Activated T-helper 1 cell treated with anti-CD3 and anti-CD28 coated beads, Interleukin-2, amount 50 U/mL, for 16 hours (primary cell): ENCODE measurements at places on chromosomes 7 and 10.

DNA sequence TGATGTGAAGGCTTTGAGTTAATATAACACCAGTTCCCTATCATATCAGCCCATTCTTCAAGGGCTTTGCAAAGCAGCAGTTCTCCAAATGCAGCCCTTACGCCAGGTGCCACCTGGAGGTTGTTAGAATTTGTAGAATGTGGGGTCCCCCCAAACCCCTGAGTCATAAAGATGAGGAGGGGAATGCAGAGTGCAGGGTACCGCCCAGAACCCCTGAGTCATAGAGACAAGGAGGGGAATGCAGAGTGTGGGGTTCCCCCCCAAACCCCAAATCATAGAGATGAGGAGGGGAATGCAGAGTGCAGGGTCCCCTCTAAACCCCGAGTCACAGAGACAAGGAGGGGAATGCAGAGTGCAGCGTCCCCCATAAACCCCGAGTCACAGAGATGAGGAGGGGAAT lies 605.8 kb downstream of the PTPRN2 start:
- no peak for DNase-seq

- DNase-seq = no peak
Measured at GRCh38 chr10:127374901-127375300, 174.2 kb upstream of the NPS start.

GRCh38 chr7:47452715-47453092 lies 129.2 kb downstream of the TNS3 start:
- DNase-seq = no peak

GRCh38 chr7:45028920-45029344 lies 28.9 kb downstream of the CCM2 start:
- no peak for DNase-seq

DNA sequence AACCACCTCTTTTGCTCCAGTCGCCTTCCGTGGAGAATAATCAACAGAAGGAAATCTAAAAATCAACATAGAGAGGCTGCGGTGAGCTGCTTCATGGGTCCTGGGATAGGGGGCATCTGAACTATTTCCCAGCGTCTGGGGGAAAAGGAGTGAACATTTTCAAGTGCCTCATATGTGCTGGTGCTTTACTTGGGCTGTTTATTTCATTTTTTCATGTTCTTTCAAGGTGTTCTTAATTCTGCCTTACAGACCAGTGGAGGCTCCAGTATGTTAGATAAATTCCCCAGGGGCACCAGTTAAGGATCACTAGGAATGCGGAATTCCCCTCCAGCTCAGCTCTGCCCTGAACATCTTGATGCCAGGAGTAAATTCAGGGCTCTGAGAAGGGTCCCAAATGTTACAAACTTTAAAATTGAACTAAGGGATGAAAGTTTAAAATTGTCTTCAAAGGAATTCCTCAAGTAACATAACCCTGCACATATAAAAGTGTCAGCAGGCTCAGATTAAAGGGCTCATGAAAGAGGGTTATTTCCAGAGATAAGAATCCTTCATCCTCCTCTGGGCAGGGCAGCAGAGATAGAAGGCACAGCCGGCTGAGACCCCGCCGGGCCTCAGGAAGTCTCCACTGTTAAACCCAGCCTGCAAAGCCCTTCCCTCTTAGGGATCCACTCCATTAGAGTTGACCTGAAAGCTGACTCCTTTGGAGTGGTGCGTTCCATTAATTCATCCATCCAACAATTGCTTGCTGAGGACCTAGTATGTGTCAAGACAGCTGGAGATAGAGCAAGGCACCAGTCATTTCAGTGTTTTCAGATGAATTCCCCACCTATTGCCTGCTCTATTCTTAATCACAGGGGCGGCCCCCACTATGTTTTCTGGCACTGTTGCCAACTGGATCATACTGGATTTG lies 345.8 kb downstream of the KCNMA1 start:
- no peak for DNase-seq

DNA sequence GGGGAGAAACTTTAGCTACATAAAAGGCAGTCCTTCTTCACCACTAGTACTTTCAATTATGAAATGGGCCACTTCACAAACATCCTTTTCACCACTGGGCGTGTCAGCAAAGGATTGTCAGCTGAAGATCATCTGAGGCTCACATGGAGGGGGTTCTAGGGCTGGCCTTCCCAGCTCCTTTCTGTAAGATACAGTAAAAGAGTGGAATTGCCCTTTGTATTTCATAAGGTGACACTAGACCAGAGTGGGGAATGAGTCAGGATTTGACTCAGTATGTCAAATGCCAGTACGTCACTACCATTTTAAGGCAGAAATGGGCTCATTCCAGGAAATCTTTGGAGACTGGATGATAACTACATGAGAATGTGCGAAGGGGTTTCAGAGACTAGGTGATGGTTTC lies 21.2 kb upstream of the BLOC1S2 start:
- no peak for DNase-seq

GRCh38 chr7:157090485-157091165 lies 48.1 kb upstream of the UBE3C start:
- DNase-seq = no peak

GRCh38 chr10:120477743-120478141 lies 20.7 kb downstream of the PLPP4 start:
- DNase-seq = no peak

DNA sequence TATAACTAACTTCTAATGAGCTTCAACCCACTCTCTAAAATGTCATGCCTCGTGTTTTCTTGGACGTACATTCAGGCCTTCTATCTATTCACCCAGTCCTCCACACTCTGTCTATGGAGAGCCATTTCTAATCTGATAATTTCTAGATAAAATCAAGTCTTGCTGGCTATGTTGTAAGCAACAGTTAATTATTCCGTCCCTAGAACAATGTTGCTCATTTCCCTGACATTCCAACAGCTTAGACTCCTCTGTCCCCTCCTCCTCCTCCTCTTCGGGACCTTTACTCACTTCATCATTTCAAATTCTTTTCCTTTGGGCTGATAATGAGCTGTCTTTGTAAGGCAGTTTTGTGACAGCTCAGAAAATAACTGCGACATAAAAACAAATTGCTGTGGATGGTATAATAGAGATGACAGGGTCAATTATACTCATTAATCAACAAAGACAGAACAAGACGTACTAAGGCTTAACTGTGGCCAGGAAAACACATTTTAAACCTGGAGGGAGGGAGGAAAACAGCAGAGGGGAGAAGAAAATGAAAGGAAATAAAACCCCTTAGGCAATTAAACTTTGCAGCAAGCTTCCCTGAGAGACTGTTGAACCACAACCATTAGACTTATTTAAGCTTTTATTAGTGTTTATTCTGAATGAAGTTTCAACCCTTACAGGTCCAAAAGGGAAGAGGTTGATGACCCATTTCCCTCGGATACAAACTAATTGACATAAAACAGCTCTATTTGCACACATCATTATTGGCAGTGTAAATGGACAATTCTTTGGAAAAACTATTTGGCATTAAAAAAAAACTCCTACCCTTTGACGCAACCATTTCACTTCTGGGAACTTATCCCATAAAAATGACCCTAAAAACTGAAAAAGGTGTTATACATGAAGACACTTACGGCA lies 179.1 kb downstream of the SFMBT2 start:
- DNase-seq = no peak

GRCh38 chr10:98269435-98269912 lies 1.5 kb upstream of the LOXL4 start:
- DNase-seq = no peak

DNA sequence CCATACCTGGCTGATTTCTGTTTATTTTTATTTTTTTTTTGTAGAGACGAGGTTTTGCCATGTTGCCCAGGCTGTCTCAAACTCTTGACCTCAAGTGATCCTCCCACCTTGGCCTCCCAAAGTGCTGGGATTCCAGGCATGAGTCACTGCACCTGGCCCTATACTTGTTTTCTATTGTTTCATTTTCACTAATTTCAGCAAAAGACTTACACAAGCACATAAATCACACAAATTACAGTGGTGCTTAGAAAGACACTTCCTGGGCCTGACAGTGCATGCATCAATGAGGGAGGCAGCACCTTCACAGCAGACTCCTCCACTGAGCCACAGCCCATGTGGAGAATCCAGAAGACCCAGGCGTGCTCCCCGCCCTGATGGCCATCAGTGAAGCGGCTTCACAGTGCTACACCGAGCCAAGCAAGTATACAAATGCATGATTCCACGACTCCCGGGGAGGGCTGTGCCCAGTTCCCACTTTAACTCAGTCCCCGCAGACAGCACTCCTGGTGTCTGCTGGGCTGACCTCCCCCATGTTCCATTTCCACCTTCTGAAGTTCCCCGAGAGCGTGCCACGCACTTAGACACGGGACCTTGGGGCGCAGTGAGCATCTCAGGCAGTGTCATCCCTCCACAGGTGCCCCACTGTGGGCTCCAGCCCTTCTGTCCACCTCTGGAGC lies 20.6 kb downstream of the PITRM1 start:
- DNase-seq = no peak

DNA sequence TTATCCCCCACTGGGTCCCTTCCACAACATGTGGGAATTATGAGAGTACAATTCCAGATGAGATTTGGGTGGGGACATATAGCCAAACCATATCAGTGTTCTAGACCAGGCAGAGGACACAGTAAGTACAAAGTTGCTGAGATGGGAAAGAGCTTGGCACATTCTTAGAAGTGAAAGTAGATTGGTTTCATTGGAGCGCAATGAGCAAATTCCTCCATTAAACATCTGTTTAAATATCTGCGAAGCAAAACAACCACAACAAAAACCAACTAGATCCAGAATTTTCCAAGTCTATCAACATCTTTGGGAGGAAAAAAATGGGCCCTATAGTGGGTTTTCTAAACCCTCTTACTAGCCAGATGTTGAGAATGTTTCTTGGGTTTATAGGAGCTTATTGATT lies 80.0 kb upstream of the STEAP1B start:
- DNase-seq = no peak

DNA sequence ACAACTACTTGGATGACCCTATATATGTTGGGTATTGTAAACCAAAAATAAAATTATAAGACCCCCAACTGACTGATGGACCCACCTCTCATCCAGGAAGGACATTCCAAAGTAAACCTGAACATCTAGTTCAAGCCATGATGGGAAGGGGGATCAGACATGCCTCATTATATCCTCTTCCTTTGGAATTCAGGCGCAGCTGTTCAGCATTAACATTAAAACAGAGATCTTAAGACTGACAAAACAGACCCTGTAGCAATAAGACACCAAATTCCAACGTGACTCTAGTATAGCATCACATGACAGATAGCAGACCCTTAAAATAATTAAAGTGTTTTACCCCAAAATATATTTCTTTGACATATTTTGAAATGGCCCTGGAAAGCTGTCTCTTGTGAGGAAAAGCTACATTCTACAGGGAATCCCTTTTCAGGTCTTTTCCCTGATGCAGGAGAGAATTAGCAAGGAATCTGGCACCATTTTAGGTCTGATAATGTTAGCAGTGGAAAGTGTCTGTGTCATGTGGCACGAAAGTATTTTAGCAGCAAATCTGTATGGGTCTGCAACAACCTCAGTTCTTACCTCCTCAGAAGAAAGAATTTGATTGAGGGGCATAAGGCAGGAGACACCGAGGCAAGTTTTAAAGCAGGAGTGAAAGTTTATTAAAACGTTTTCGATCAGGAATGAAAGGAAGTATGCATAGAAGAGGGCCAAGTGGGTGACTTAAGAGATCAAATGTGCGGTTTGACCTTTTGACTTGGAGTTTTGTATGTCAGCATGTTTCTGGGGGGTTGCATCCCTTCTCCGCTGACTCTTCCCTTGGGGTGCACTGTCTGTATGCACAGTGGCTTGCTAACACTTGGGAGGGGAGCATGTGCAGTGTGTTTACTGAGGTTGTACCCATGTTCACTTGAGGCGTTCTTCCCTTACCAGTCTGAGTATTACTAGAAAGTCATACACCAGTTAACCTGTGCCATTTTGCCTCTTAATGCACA lies 236.6 kb upstream of the PPP1R3A start:
- DNase-seq = no peak

- no peak for DNase-seq
Measured at GRCh38 chr10:70597856-70598815, 4.4 kb downstream of the PRF1 start.
